ENCODE measurements at places on chromosomes 5 and 9. TPM values are rescaled to one million over a fixed set of nuclear protein-coding genes. Genes with fewer than 3 reads are reported as not detected.

PAPPA gene
- polyA plus RNA-seq = 4.8 TPM

HACD4 gene
- 1.3 TPM for polyA plus RNA-seq

PRDM9 gene
- polyA plus RNA-seq = not detected

GTF2H2C gene
- 35.6 TPM for polyA plus RNA-seq

PLCXD3 gene
- 14.1 TPM for polyA plus RNA-seq

PCDHGC4 gene
- 91.8 TPM for polyA plus RNA-seq

PRKACG gene
- polyA plus RNA-seq = not detected

IFNA7 gene
- polyA plus RNA-seq = not detected

PCDHGA6 gene
- polyA plus RNA-seq = 18.4 TPM

Data from spinal cord (tissue), 10 donors.